CD4-positive, alpha-beta T cell (primary cell): ENCODE measurements at places on chromosomes 11 and 22.

- peaks cover 63% of the 10 kb centered on the region for H3K4me1 ChIP-seq
- no peak overlapping the region for H3K27ac ChIP-seq
- H3K27me3 ChIP-seq, result no peaks in the 10 kb centered on the region
- no peak overlapping the region for H3K4me3 ChIP-seq
- no peak for DNase-seq
Measured at GRCh38 chr22:37185646-37186227, 2.3 kb downstream of the C1QTNF6 start.

- no peaks in the 10 kb centered on the region for H3K36me3 ChIP-seq
- H3K4me3 ChIP-seq, result no peak overlapping the region
- peaks cover 15% of the 10 kb centered on the region for H3K27me3 ChIP-seq
- no peak overlapping the region for H3K27ac ChIP-seq
- H3K4me1 ChIP-seq, result no peaks in the 10 kb centered on the region
- DNase-seq, result no peak
Measured at GRCh38 chr11:64677441-64678023, 45.5 kb downstream of the NRXN2 start.

- no peak overlapping the region for H3K27ac ChIP-seq
- no peaks in the 10 kb centered on the region for H3K36me3 ChIP-seq
- H3K4me3 ChIP-seq, result no peak overlapping the region
- no peak for DNase-seq
Measured at GRCh38 chr11:12132790-12133145, 22.4 kb downstream of the MICAL2 start.

- no peak overlapping the region for H3K4me3 ChIP-seq
- DNase-seq, result no peak
- no peaks in the 10 kb centered on the region for H3K4me1 ChIP-seq
- no peaks in the 10 kb centered on the region for H3K27me3 ChIP-seq
- H3K36me3 ChIP-seq, result no peaks in the 10 kb centered on the region
- no peak overlapping the region for H3K27ac ChIP-seq
Measured at GRCh38 chr22:47673557-47673956, 911.1 kb downstream of the TBC1D22A start.

GRCh38 chr22:35661464-35661863, 13.2 kb downstream of the APOL6 start:
- peaks cover 57% of the 10 kb centered on the region for H3K4me1 ChIP-seq
- no peaks in the 10 kb centered on the region for H3K27me3 ChIP-seq
- no peak for DNase-seq

GRCh38 chr11:76863196-76863777, 2.6 kb downstream of the ACER3 start:
- no peaks in the 10 kb centered on the region for H3K36me3 ChIP-seq
- H3K4me1 ChIP-seq, result peaks cover 19% of the 10 kb centered on the region
- DNase-seq, result no peak
- H3K27me3 ChIP-seq, result no peaks in the 10 kb centered on the region

DNA sequence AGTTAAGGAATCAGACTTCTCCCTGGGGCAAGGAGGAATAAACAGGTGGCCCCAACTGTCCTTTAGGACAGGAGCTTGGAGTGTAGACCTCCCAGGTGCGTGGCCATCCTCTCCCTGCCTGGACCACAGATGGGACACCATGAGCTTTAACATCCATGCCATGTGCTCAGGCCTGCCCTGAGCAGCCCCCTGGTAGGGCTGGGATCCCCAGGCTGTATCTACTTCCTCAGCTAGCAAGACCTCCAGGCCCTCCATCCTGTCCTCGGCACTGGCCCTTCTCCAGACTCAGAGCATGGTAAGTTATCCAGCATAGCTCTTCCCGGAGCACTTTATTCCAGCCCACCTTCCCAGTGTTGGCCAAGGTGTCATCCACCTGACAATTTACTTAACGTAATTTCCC, 5.7 kb downstream of the CD6 start:
- no peaks in the 10 kb centered on the region for H3K27me3 ChIP-seq
- DNase-seq, result no peak
- peaks cover 52% of the 10 kb centered on the region for H3K36me3 ChIP-seq
- peak overlapping the region; percentile 75 for H3K27ac ChIP-seq
- peak overlapping the region; percentile 96 for H3K4me3 ChIP-seq

DNA sequence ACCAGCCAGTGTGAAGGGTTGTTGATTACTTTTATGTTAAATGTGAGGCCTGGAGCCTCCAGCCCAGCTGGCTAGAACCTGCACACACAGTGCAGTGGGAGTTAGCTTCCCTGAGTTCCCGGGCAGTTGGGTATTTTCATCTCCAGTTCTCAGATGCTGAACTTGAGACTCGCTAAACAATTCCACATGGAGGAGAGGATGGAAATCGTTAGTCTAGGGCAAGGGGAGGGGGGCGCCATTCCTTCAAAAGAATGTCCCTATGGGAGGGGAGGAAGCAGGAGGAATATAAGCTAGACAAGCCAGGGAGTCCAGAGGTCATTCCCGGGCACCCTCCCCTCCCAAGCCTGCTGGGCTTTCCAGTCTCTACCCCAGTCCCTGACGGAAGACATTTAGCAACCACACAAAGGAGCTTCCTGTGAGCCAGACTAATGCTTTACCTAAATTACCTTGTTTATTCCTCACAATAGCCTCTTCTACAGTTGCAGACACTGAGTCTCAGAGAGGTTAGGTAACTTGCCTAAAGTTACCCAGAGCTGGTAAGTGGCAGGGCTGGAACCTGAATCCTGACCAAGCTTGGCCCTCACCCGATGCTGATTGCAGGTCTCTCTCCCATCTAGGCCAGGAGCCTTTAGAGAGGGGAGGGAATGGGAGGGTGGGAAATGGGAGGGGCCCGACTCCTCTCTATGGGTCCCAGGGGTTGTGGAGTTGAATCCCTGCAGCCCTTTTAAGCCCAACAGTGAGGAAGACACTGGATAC, 1.9 kb upstream of the TSKU start:
- no peak overlapping the region for H3K4me3 ChIP-seq
- no peak overlapping the region for H3K27ac ChIP-seq
- peaks cover 20% of the 10 kb centered on the region for H3K4me1 ChIP-seq

DNA sequence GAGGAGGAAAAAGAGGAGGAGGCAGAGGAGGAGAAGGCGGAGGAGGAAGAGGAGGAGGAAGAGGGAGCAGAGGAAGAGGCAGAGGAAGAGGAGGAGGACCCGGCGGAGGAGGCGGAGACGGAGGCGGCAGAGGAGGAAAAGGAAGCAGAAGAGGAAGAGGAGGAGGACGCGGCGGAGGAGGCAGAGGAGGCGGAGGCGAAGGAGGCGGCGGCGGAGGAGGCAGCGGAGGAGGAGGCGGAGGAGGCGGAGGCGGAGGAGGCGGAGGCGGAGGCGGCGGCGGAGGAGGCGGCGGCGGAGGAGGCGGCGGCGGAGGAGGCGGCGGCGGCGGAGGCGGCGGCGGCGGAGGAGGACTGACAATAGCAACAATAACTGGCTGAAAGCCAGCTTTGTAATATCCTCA, 616.6 kb downstream of the TBC1D22A start:
- no peak for DNase-seq
- H3K27ac ChIP-seq, result no peak overlapping the region
- H3K27me3 ChIP-seq, result no peaks in the 10 kb centered on the region
- no peak overlapping the region for H3K4me3 ChIP-seq

DNA sequence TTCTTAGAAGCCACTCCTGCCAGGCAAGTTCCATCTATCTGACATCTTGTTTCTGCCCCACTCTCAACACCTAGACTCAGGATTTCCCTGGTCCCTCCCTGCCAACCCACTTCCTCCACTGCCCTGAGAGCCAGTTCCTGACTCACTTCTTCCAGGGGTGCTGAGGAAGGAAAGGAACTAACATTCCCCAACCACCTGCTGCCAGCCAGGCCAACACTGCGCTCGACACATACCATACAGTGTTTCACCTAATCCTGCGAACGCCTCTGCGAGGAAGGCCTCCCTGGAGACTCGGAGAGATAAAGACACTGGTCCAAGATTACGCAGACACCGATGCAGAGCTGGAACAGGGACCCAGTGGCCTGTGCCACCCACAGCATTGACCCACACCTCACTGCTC, 40.2 kb downstream of the MICAL3 start:
- no peak overlapping the region for H3K27ac ChIP-seq
- no peak for DNase-seq
- H3K27me3 ChIP-seq, result no peaks in the 10 kb centered on the region
- no peak overlapping the region for H3K4me3 ChIP-seq
- H3K36me3 ChIP-seq, result no peaks in the 10 kb centered on the region

DNA sequence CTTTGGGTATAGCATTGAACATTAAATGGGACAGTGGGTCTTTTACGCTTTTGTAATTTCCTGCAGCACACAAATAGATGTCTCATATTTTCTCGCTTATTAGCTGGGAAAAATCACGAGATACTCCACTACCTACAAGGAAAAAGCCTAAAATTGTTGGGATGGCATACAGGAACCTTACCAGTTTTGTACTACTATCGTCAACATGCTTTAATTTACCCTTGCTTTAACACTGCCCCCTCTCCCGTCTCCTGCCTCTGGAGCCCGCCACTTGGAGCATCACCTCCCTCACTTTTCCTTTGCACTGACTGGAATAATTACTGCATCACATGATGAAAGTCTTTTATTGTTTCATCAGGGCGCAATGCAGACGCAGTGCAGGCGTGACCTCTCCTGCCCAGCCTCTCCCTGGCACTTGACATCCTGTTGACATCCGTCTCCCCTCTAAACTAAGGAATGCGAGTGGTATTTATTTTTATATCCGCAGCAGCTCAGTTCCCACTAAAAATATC, 1.0 kb upstream of the FNBP4 start:
- DNase-seq, result peak; percentile 15
- peak overlapping the region; percentile 89 for H3K4me3 ChIP-seq
- no peaks in the 10 kb centered on the region for H3K27me3 ChIP-seq

- no peak overlapping the region for H3K27ac ChIP-seq
- DNase-seq, result no peak
- H3K27me3 ChIP-seq, result no peaks in the 10 kb centered on the region
Measured at GRCh38 chr11:117090111-117090706, 8.0 kb downstream of the SIK3 start.

GRCh38 chr11:79813551-79813950, 372.7 kb upstream of the TENM4 start:
- H3K27me3 ChIP-seq, result no peaks in the 10 kb centered on the region
- H3K4me1 ChIP-seq, result no peaks in the 10 kb centered on the region
- H3K4me3 ChIP-seq, result no peak overlapping the region
- no peak for DNase-seq
- H3K36me3 ChIP-seq, result no peaks in the 10 kb centered on the region

GRCh38 chr11:14454861-14455632, 44.6 kb downstream of the COPB1 start:
- no peaks in the 10 kb centered on the region for H3K27me3 ChIP-seq
- peak; percentile 56 for DNase-seq
- H3K4me3 ChIP-seq, result no peak overlapping the region
- H3K4me1 ChIP-seq, result no peaks in the 10 kb centered on the region
- H3K27ac ChIP-seq, result no peak overlapping the region

DNA sequence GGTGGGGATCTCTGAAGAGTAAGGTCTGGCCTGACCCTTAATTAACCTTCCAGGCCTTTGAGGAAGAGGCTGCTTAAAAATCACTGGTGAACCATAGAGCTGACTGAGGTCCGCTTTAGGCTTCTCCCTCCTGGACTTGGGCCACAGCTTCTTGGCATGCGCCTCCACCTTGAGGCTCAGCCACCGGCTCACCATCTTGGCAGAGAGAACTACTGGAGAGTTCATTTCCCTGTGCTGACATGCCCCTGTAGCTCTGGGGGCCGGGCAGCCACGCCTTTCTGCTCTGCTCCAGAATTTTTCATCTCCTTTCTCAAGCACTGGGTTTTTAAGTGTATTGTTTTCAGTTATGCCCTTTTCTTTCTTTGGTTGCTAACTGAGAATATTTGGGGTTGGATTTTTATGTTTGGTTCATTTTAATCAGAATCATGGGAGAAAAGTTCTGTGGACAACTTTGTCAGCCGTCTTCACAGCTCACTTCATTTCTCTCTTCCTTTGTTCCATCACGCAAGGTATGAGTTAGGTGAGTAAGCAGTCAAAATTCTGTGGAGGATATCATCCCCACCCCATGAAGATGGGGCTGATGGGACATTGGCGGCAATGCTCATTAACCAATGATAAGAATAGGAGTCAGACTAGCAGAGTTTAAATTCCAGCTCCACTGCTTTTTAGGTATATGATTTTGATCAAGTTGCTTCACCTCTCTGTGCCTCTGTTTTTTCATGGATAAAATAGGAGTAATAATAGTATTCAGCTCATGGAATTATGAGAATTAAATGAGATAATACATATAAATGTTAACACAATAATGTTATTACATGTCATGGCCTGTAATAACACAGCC, 103.9 kb downstream of the DBX1 start:
- H3K4me1 ChIP-seq, result no peaks in the 10 kb centered on the region
- H3K27ac ChIP-seq, result no peak overlapping the region
- no peak for DNase-seq
- no peaks in the 10 kb centered on the region for H3K27me3 ChIP-seq

GRCh38 chr11:62999649-63000048, 14.9 kb upstream of the SLC22A6 start:
- H3K4me3 ChIP-seq, result no peak overlapping the region
- no peak for DNase-seq
- H3K27ac ChIP-seq, result no peak overlapping the region
- no peaks in the 10 kb centered on the region for H3K27me3 ChIP-seq

GRCh38 chr11:114598461-114598860, 2.9 kb upstream of the NXPE4 start:
- H3K4me1 ChIP-seq, result no peaks in the 10 kb centered on the region
- no peaks in the 10 kb centered on the region for H3K36me3 ChIP-seq
- H3K27ac ChIP-seq, result no peak overlapping the region
- no peaks in the 10 kb centered on the region for H3K27me3 ChIP-seq
- H3K4me3 ChIP-seq, result no peak overlapping the region

DNA sequence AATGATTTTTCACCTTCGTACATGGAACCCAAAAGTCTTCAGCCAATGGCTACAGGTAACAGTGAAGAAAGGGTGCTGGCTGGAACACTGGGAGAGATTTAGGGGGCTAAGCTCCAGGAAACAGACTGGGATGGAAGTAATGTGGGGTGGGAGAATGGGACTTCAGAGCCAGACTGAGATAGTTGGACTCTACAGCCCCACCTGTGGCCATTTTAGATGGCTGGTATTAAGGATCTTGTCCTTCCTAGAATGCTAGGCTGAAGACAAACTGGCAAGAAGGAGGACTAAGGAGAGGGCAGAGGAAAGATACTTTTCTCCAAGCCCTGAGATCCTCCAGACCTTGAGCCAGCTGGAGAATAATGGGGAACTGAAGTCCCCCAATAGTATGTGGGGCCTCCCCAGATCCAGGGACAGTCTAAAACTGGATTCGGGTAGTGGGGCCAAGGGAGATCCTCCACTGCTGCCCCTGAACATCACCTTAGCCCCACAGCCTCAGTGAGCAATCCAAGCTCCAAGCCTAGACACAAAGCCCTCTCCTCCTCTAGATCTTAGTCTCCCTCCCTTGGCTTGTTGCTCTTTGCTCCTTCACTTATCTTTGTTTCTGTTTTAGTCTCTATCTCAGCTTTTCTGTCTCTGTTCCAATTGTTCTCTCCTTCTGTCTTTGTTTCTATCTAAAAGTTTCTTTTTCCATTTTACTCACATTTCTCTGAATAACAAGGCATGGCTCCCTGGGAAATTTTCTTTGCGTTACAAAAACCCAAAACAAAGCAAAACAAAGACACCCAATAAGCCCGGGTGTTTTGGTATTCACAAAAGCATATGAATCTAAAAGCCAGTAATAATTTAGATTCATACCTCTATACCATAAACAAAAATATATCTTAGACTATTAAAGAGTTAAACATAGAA, 16.2 kb upstream of the RRAS2 start:
- no peaks in the 10 kb centered on the region for H3K36me3 ChIP-seq
- DNase-seq, result no peak
- H3K4me1 ChIP-seq, result no peaks in the 10 kb centered on the region
- H3K27me3 ChIP-seq, result no peaks in the 10 kb centered on the region
- H3K27ac ChIP-seq, result no peak overlapping the region

GRCh38 chr11:44914105-44914504, 36.6 kb downstream of the TP53I11 start:
- no peak overlapping the region for H3K4me3 ChIP-seq
- H3K27me3 ChIP-seq, result no peaks in the 10 kb centered on the region
- H3K36me3 ChIP-seq, result peaks cover 33% of the 10 kb centered on the region
- H3K27ac ChIP-seq, result no peak overlapping the region
- DNase-seq, result no peak
- peaks cover 9% of the 10 kb centered on the region for H3K4me1 ChIP-seq
